ENCODE measurements at places on chromosomes 5 and 9.
A peak's percentile ranks its signal among the peaks of the same experiment; 100 is the strongest.

DNA sequence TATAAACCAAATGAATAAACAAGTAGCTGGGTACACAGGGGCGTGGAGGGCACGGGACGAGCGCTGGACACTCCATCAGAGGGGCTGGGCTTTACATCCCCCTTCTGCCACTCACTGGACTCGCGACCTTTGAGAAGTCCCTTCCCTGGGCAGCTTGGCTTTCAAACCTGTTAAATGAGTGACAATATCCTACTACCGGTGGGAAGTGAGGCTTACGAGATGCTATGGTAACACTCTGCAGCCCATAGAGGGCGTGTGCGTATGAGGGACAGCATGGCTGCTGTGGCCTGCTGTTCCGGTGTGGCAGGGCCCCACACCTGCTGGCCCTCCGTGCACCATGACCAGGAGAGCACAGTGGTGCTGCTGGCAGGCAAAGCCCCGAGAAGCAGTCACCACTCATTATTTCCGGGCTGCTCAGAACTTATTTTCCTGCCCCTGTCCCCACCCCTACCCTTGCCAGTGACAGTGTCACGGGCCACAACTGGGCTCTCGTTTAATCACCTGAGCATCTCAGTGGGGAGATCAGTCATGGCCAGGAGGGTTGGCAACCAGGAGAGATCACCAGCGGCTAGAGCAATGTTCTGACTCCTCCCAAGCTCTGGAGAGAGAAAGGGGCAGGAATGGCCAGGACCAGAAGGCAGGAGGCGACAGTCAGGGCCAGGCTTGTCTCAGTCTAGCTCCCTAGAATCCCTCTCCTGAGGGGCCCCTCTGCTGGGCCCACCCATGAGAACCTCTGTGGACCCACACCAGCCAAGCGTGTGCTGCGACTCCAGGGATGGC, 10.5 kb downstream of the CLTB start:
- no peaks in the 10 kb centered on the region for H3K27me3 ChIP-seq
- no peak for DNase-seq
- H3K27ac ChIP-seq: no peak overlapping the region
- no peak overlapping the region for H3K4me3 ChIP-seq
- no peaks in the 10 kb centered on the region for H3K4me1 ChIP-seq

DNA sequence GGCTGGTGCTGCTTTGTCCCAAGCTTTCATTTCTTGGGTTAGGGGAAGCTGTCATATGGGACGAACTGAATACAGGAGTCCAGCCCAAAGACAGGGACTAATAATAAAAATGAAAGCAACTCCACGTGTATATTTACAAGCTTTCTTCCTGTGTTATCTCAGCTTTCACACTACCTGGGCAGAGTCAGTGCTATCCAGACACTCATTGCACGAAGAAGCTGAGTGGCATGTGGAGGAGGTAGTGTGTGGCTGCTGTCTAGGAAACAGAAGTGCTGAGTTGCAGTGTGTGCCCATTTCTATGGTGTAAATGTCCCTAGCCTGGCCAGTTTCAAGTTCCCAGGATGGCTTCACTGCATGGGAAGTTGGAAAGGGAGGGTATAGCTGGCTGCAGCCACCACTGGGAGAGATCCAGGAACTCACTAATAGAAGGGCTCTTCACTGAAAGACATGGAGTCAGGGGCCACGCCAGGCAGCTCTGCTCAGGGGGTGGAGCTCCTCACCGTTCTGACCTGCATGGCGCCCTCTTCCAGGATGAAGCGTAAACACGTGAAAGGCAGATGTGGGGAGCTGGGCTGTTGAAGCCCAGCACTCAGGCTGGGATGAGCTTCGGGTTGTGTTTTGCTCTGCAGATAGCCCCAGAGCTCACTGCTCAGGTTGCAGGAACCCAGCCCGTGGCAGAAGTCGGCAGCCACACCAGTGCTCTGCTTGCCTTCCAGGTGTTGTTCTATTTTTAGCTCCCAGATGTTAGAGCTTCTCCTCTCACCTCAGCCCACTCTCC, 116.9 kb downstream of the IRX2 start:
- DNase-seq: no peak
- no peak overlapping the region for H3K27ac ChIP-seq
- no peaks in the 10 kb centered on the region for H3K27me3 ChIP-seq

- no peaks in the 10 kb centered on the region for H3K27me3 ChIP-seq
- H3K36me3 ChIP-seq: no peaks in the 10 kb centered on the region
- H3K4me3 ChIP-seq: no peak overlapping the region
- peaks cover 14% of the 10 kb centered on the region for H3K4me1 ChIP-seq
These were observed 71.0 kb upstream of the EQTN start for GRCh38 chr9:27367921-27368315.

- DNase-seq: no peak
- H3K27ac ChIP-seq: peak overlapping the region; percentile 3
- H3K4me3 ChIP-seq: no peak overlapping the region
- peaks cover 6% of the 10 kb centered on the region for H3K4me1 ChIP-seq
- no peaks in the 10 kb centered on the region for H3K27me3 ChIP-seq
These were observed 30.6 kb downstream of the CLINT1 start for GRCh38 chr5:157828105-157828943.

- no peak for DNase-seq
- H3K4me1 ChIP-seq: no peaks in the 10 kb centered on the region
- H3K4me3 ChIP-seq: no peak overlapping the region
- no peak overlapping the region for H3K27ac ChIP-seq
- no peaks in the 10 kb centered on the region for H3K27me3 ChIP-seq
These were observed 456.4 kb downstream of the GADD45G start for GRCh38 chr9:90061187-90061586.

DNA sequence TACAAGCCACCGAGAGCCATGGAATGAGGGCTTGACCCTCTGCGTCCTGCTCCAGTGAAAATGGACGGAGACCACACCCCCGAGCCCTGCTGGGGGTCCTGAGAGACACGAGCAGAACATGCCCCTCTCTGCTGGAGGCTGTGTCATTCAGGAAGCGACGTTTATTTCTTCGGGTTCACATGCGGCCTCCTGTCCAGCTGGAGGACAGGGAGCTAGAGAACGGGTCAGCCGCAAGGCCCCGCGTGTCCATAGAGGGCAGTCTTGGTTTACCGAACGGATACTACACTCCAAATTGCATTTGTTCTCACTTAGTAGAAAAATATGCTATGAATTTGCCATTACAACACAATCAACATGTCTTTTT, 36.1 kb downstream of the MRPL36 start:
- no peaks in the 10 kb centered on the region for H3K4me1 ChIP-seq
- H3K27me3 ChIP-seq: no peaks in the 10 kb centered on the region
- DNase-seq: peak; percentile 62
- H3K27ac ChIP-seq: no peak overlapping the region
- H3K36me3 ChIP-seq: no peaks in the 10 kb centered on the region
